Small intestine (tissue), 16 donors: ENCODE measurements at places on chromosomes 6 and 20. TPM values are rescaled to one million over a fixed set of nuclear protein-coding genes. Genes with fewer than 3 reads are reported as not detected.
A peak's percentile ranks its signal among the peaks of the same experiment; 100 is the strongest.

DNA sequence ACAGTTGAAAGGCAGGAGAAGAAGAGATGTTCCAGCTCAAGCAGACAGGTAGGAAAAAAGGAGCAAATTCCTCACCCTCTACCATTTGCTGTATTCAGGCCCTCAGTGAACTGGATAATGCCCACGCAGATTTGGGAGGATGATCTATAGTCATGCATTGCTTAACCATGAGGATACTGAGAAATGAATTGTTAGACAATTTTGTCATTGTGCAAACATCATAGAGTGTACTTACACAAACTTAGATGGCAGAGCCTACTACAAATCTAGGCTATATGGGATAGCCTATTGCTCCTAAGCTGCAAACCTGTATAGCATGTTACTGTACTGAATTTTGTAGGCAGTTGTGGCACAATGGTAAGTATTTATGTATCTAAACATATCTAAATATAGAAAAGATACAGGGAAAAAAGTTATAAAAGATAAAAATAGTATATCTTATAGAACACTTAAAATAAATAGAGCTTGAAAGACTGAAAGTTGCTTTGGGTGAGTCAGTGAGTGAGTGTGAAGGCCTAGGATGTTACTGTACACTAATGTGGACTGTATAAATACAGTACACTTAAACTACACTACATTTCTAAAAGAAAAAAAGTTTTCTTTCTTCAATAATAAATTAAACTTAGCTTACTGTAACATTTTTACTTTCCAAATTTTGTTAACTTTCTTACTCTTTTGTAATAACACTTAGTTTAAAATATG lies 672.3 kb downstream of the UTRN start:
- DNase-seq: no peak

GRCh38 chr6:157428427-157429202 lies 47.6 kb downstream of the ZDHHC14 start:
- peak; percentile 63 for DNase-seq

- DNase-seq: no peak
These were observed 75.9 kb downstream of the RTN4IP1 start for GRCh38 chr6:106553440-106553839.

GRCh38 chr6:120108061-120108795 lies 758.7 kb upstream of the MAN1A1 start:
- no peak for DNase-seq

DNA sequence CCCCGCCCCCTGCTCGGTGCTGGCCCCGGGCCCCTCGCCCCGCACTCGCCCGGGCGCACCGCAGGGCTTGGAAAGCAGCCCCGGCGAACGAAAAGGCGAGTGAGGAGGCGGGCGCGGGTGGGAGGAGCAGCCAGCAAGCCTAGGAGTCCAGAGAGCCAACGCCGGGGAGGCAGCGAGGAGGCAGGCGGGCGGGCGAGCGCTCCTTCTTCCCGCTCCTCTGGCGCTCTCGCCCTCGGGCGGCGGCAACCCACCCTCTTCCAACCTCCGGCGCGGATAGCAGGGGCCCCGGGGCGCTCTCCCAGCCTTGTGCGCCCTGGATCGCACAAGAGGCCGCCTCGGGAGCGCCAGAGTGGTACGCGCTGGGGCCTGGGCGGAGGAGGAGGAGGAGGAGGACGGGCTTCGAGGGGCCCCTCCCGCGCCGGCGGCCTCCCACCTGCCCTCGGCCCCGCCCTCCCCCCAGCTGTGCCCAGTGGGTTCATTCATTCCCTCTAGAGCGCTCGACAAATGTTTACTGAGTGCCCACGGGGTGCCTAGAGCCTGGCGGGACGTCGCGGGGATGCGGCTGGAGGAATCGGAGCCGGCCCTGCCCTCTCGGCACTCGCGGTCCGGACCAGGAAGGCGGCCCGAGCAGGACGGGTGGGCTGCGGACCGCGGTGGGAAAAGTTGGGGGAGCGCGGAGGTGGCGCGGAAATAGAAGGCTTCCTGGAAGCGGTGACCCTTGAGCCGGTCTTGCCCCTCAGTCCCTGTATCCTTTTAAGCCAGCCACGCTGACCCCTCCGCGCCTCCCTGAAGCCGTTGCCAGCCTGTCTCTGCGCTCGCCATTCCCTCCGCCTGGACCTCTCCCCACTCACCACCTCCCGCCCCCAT lies at the start of gene BMP7:
BMP7 (minus strand) TSS at position 351 of the 867 bp plus-strand sequence. CDS start 519 bp downstream, outside the sequence.
- no peak for DNase-seq

EYS gene
- polyA plus RNA-seq: not detected

CALHM4 gene
- polyA plus RNA-seq: not detected
